ENCODE measurements at places on chromosomes 12 and 14.

DNA sequence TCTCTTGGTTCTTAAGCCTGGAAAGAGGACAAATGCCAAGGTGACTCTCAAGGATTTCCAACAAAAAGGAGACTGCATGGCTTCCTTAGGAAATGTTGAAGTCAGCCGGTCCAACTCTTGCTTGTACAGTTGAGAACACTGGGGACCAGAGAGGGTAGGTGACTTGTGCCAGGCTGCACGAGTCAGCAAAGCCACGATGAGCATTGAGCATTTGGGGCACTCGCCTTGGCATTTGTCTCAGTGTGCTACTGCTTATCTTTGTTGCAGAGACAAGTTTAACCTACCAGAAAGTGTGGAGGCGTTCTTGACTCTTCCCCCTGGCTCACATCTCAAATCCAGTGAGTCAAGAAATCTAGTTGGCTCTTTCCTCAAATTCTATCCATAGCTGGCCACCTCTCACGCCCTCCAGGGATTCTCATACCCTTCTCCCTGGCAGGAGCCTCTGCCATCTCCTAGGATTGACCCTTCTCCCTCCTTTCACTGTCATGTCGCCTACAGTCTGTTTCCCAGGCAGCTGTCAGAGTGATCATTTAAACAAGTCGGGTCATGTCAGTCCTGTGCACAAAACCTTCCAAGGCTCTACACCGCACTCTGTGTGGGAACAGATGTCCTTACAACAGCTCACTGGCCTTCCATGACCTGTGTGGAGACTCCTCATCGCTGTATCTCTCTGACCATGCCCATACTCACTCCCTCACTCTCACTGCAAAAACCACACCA is 17.2 kb upstream of the KRT83 start:
- no peak for DNase-seq

DNA sequence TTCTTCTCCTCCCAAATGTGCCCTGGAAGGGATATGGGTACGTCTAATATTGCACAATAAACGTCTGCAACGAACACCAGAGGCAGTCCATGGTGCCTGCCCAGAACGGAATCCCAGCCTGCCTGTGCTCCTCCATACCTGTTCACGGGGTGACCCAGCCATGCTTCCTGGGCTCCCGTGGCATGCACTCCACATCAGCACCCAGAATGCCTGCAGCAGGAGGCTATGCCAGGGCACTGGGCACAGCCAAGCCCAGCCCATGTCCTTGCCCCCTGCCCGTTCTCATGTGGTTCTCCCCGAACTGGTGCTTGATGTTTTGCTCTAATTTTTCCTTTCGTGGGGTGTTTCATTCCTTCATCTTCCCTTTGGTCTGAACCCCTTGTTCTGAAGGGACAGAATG is 404.3 kb downstream of the BCL11B start:
- no peak for DNase-seq

- no peak for DNase-seq
Observed at GRCh38 chr14:104026024-104026423, 59.5 kb upstream of the ASPG start.

DNA sequence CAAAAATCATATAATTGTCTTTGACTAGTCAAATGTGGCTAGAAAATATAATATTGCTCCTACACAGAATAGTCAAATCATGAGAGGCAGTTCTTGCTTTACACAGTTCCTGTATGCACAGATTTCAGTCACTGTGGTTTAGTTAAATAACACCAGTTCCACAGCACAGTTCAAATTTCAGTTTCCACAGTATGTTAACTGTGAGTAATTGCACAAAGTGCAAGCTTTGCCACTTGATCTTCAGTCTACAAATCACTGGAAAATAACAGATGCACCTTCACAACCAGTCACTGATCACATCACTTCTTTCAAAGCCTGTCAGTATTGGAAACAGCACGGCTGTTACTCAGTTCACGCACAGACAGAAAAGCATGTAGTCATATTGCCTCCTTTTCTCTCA is 38.7 kb downstream of the KCNH5 start:
- no peak for DNase-seq

- DNase-seq = no peak
Observed at GRCh38 chr12:115570069-115570777, 707.3 kb downstream of the MED13L start.

- DNase-seq = no peak
Observed at GRCh38 chr14:101797856-101798255, 36.3 kb downstream of the PPP2R5C start.

GRCh38 chr12:19964549-19964948 is 403.8 kb upstream of the PDE3A start:
- no peak for DNase-seq

- DNase-seq = no peak
Observed at GRCh38 chr14:54457609-54457996, 16.4 kb upstream of the CNIH1 start.

- no peak for DNase-seq
Observed at GRCh38 chr14:88852632-88853031, 28.2 kb downstream of the TTC8 start.

- no peak for DNase-seq
Observed at GRCh38 chr12:107597695-107598410, 87.7 kb upstream of the PWP1 start.

GRCh38 chr12:30687265-30687986 is 8.2 kb downstream of the IPO8 start:
- DNase-seq = no peak

DNA sequence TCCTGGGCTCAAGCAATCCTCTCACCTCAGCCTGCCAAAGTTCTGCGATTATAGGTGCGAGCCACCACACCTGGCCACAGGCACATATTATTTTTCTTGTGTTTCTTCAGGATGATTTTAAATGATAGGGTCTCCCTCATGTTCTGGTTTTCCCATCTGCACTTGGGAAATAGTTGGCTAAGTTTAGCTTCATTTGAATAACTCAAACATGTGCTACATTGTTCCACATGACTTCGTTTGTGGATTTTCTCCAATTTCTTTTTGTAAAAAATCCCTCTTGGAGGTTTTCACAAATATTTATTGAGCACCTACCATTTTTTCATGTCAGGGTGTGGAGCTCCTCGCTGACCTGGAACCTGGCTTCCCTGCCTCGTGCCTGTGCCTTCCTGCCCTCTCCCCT is 55.2 kb upstream of the GNPNAT1 start:
- no peak for DNase-seq

GRCh38 chr12:102026728-102027127 is 35.1 kb downstream of the WASHC3 start:
- no peak for DNase-seq

GRCh38 chr14:104685998-104686610 is 3.3 kb upstream of the INF2 start:
- no peak for DNase-seq

- peak; percentile 32 for DNase-seq
Observed at GRCh38 chr14:58171090-58171489, 19.1 kb upstream of the ARMH4 start.

DNA sequence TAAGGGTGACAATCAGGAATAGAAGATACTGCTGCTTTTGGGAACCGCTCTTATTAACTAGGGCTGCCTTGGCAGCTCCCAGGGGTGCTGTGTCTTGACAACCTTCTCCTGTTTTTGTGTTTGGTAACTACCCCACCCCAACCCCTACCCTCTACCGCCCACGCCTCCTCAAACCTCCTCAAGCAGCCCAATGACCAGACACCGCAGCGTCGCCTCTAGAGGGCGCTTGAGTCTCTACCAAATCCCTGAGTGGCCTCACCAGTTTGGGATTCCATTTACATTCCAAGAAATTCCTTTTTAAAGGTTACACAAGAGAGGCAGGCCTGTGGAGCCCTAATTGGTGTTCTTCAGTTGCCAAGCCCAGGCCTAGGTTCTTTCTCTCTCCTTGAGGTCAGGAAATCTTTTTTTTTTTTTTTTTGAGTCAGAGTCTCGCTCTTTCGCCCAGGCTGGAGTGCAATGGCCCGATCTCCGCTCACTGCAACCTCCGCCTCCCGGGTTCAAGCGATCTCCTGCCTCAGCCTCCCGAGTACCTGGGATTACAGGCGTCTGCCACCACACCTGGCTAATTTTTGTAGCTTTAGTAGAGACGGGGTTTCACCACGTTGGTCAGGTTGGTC is 72.4 kb upstream of the USP44 start:
- peak; percentile 30 for DNase-seq

GRCh38 chr14:100051103-100051502 is 14.1 kb upstream of the EVL start:
- DNase-seq = no peak

GRCh38 chr12:116323406-116324386 is 46.2 kb upstream of the MED13L start:
- DNase-seq = no peak

- DNase-seq = no peak
Observed at GRCh38 chr12:66403746-66404145, 101.5 kb downstream of the HELB start.

GRCh38 chr14:95979339-95980042 is 59.7 kb upstream of the C14orf132 start:
- DNase-seq = no peak

GRCh38 chr12:96719660-96720362 is 187.2 kb upstream of the NEDD1 start:
- DNase-seq = peak; percentile 41

- no peak for DNase-seq
Observed at GRCh38 chr12:54060975-54061778, 7.5 kb downstream of the HOXC4 start.

GRCh38 chr12:15276088-15276698 is 46.1 kb upstream of the PTPRO start:
- DNase-seq = peak; percentile 13

- no peak for DNase-seq
Observed at GRCh38 chr14:63163306-63163705, 40.9 kb upstream of the RHOJ start.

- no peak for DNase-seq
Observed at GRCh38 chr14:54177019-54177418, 219.8 kb upstream of the CDKN3 start.

DNA sequence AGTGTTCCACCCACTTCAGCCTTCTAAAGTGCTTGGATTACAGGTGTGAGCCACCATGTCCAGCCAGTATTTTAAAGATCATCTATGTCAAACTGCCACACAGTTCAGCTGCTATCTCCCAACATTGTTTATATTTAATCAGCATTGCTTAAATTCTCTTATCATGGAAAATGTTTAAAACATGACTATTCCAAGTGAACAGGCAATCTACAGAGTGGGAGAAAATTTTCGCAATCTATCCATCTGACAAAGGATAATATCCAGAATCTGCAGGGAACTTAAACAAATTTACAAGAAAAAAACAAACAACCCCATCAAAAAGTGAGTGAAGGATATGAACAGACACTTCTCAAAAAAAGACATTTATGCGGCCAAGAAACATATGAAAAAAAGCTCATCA is 69.4 kb upstream of the NAV3 start:
- no peak for DNase-seq

DNA sequence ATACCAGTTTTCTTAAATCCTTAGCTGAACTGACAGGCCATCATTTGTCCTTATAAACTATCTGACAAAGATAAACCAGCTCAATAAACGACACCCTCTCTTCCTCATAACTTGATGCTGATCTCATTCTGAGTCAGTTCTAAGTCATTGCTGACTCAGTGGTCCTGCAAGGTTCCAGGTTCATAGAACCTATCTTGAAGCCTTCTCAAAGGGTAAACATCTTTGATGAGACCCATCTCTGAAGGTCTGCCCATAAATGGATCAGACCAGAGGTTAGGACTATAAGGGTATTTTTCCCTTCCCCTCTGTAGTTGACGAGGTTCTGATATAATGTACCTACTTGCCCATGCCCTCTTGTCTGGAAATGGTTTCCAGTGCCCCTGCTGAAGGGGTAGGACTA is 11.9 kb downstream of the NAA25 start:
- DNase-seq = no peak

- DNase-seq = no peak
Observed at GRCh38 chr14:60514378-60514740, 5.4 kb downstream of the SIX6 start.

DNA sequence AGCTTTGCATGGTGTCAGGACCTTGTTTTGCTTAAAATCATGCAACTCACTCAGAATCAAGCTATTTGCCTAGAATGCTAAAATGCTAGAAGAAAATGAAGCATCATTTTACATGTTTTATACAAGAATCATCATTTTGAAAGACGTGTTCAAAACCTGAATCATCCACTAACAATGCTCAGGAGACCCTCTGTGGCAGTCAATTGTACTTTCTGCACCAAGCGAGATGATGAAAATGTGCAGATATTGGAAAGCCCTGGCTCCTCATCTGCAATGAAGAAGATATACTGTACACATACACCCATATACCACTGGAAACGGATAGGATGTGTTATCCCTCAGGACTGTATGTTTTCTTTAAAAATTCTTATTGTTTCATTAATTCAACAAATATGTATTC is 92.7 kb downstream of the DYRK2 start:
- DNase-seq = no peak

DNA sequence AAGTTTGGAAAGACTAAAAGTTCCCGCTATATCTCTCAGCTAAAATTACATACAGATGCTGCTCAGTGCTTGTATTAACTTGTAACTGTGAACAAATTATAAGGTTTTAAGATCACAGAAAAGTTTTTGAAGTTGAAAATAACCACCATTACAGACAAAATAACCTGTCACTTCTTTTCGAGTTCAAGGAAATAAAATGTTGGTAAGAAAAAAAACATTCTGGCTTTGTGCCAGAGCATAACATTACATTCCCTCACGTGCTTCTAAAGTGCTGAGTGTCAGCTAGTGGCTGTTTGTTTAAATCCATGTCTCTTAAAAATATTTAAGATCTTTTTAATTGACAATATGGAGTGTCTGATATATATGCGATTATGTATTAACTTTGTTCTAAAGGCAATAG is 27.2 kb upstream of the ADAMTS20 start:
- DNase-seq = no peak

GRCh38 chr12:10794222-10794621 is 8.2 kb downstream of the TAS2R7 start:
- DNase-seq = no peak

- no peak for DNase-seq
Observed at GRCh38 chr12:47707355-47707754, 1.5 kb upstream of the RPAP3 start.

DNA sequence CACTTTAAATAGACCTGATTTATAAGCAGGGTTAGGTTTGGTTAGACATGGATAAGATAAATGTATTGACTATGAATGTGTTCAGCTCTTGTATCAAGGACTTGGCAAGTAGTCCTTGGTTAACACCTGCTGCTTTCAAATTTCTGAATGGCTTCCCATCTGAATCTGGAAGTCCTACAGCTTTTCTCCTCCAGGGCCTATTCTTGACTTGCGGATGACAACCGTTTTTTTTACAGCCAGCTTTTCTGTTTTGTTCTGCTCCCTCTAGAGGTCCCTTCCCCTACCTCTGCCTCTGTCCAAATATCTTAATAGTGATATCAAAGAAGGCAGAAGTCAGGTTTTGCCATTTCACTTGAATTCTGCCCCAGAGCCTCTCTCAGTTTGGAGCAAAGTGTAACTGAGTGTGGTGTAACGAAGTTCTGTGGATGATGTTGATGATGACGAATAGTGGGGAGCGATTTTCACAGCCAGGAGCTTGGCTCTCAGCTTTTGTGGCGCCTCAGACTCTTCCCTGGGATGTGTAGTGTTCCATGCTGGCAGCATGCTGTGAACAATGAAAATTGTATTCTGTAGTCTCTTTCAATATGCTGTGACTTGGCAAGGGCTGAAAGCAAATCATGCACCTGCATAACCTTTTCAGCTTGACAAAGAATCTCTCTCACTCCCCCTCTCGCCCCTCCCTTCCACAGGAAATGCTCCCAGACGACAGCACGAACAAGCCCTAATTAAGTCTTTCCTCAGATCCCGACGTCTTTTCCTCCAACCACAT is 5.0 kb upstream of the SLC4A8 start:
- no peak for DNase-seq

GRCh38 chr12:114404926-114405518 is 922 bp downstream of the TBX5 start:
- DNase-seq = no peak

GRCh38 chr12:125340791-125341190 is 275.6 kb downstream of the AACS start:
- DNase-seq = no peak

Data from CD4-positive, alpha-beta T cell treated with Interleukin-12 subunit alpha and Interleukin-12 subunit beta, for 1 hour (primary cell).